ENCODE measurements at places on chromosomes 12 and 14. TPM values are rescaled to one million over a fixed set of nuclear protein-coding genes. Genes with fewer than 3 reads are reported as not detected.

- DNase-seq, result no peak
Observed at GRCh38 chr14:96673706-96674105, 123.5 kb upstream of the VRK1 start.

DNA sequence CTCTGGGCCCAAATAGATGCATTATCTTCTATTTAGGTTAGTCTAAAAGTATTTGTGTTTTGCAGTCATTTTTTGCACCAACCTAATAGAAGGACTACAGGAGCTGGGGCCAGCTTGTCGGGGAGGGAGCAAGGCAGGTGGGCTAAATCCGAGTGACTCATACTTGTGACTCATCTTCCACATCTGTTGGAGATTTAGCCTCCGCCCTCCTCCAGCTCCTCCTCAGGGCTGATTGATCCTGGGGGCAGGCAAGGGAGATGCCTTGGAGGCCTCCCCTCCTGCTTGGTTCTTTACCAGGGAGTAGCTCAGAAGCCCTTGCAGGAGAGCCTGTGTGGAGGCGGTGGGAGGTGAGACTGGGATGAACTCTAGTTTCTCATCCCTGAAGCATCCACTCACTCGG, 27.9 kb downstream of the RHOF start:
- DNase-seq, result no peak

- DNase-seq, result no peak
Observed at GRCh38 chr12:7072035-7072434, 11.5 kb downstream of the C1S start.

GRCh38 chr14:77302926-77303325, 17.8 kb downstream of the POMT2 start:
- DNase-seq, result no peak

DNA sequence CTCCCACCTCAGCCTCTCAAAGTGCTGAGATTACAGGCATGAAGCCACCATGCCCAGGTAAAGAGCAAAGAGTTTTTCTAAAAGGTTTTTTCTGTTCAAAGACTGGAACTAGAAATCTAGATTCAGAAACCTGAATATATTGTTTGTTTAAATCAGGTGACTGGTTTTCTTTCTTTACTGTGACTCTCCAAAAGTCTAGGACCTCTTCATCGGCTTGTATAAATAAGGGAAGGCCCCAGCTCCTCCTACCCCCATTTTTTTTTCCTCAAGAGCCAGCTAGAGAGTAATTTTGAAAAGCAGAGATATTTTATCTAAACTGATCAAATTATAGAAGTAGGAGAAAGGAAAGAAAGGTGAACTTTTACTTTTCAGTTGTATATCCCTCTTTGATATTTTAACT, 48.0 kb downstream of the TMEM116 start:
- no peak for DNase-seq

DNA sequence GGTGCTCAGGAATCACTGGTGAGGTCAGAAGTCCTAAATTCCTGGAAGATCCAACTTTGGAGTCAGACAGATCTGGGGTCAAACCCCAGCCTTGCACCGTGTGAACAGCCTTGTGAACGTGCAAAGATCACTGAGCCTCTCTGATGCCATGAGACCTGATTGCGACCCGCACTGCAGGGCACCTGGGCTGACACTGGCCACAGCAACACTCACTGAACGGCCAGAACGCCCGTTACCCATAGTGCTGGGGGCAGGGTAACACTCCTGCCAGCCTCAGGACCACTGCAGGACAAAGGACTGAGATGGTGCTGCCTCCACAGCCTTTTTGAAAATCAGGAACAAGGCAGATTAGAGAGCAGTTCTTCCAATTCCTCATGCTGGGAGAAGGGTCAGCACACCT, 28.3 kb downstream of the CHGA start:
- DNase-seq, result no peak

GRCh38 chr14:95611293-95611880, 74.8 kb upstream of the TCL1B start:
- DNase-seq, result peak; percentile 77

DNA sequence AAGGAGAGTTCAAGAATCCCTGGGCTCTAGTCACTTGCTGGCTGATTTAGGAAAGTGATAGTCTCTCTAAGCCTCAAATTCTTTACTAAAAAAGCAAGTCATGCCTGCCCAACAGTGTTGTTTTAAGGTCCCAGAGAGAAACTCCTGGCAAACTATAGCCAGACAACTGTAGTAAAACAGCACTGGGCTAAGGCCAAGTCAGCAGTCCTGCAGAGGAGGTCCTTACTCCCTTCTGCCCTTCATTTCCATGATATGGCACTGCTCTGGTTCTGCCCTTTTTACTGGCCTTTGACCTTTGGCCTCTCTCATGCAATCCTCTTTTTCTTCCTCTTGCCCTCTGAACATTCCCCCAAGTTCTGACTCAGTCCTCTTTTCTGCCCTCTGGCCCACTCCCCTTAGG, 74.9 kb downstream of the VWF start:
- no peak for DNase-seq

- DNase-seq, result peak; percentile 69
Observed at GRCh38 chr12:6570264-6570887, 2.3 kb upstream of the NOP2 start.

DNA sequence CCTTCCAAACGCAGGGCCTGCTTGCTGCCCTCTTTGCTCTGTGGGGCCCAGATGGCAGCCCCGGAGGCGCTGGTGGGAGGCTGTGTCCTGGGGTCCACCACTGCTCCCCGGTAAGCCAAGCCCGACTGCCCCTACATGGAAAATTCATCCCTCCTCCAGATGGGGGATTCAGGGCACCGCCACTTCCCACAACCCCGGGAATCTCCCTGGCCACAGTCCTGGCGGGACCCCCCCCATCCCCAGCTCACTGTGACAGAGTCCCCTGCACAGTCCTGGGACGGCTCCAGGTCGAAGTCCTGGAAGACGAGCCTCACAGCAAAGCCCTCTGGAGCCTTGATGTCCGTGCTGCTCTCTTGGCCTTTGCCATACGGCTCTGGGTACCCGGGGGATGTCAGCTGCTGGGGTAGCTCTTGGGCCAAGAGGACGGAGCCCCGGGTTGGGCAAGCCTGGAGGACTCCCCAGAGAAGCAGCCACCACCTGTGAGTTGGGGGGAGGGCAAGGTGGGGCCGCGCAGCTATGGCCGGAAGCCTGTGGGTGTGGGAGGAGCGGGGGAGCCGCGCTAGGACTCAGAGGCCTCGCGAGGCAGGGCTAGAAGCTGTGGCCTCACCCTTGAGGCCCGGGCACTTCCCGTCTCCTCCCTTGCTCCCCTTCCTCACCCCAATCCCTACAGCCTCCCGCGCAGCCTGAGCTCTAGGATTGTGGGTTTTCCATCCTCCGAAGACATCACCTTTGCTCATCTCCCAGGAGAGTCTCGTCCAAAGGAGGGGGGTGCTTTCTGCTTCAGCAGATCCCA, 815 bp downstream of the C1RL start:
- DNase-seq, result peak; percentile 75

GRCh38 chr12:108525681-108526080, 10.6 kb downstream of the FICD start:
- no peak for DNase-seq

- no peak for DNase-seq
Observed at GRCh38 chr12:107914460-107914977, 140.0 kb downstream of the ASCL4 start.

- DNase-seq, result no peak
Observed at GRCh38 chr12:125198652-125199051, 133.4 kb downstream of the AACS start.

DNA sequence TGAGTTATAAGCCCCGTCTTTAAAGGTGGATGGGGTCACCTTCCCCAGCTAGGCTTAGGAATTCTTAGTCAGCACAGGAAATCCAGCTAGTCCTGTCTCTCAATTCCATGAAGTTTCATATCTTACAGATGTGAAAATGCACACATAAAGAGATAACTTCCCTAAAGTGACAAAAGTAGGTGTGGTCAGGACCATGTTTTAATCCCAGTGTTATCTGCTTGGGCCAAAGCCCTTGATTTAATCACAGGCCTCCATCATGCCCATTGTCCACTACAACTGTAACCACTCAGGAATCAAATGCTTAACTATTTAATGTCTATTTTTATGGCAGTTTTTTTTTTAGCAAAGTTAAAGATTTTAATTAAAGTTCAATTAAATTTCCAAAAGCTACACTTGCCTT, 194.4 kb upstream of the BTG1 start:
- no peak for DNase-seq

GRCh38 chr12:122528582-122528981, 1.5 kb downstream of the KNTC1 start:
- DNase-seq, result no peak

Gene TMPRSS12
- total RNA-seq, result not detected

Gene RD3L
- not detected for total RNA-seq

Gene RNASE7
- not detected for total RNA-seq

Gene SRGAP1
- total RNA-seq, result 0.02 TPM

Gene CCDC38
- total RNA-seq, result 1.5 TPM

Gene PTPN6
- 110 TPM for total RNA-seq

Gene LPAR5
- 25.3 TPM for total RNA-seq
